ENCODE measurements at places on chromosomes 5 and 9.

- no peak for DNase-seq
Measured at GRCh38 chr9:68838245-68838644, 133.2 kb downstream of the PIP5K1B start.

DNA sequence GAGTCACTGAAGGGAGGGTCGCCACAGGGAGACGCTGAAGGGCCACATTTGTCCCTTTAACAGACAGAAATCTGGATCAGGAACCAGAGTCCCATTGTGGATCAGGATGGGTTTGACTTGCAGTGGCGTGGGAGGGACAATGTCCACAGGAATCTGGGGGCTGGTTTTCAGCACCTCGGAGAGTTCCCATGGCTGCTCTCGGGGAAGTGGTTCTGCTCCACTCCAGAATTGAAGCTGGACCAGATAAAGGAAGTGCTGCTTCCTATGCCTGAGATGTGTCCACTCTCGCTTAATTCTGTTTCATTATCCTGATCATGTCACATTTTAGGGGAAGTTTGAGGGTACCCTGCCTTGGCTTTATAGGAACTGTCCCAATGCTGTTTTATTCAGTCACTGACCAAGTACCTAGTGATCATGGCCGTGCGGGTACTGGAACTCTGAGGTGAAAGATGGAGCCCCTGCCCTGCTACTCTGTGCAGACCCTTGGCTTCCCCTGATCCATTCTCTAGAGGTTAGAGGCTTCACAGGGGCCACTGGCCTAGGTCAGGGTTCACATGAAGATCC lies 28.7 kb downstream of the ENHO start:
- no peak for DNase-seq

DNA sequence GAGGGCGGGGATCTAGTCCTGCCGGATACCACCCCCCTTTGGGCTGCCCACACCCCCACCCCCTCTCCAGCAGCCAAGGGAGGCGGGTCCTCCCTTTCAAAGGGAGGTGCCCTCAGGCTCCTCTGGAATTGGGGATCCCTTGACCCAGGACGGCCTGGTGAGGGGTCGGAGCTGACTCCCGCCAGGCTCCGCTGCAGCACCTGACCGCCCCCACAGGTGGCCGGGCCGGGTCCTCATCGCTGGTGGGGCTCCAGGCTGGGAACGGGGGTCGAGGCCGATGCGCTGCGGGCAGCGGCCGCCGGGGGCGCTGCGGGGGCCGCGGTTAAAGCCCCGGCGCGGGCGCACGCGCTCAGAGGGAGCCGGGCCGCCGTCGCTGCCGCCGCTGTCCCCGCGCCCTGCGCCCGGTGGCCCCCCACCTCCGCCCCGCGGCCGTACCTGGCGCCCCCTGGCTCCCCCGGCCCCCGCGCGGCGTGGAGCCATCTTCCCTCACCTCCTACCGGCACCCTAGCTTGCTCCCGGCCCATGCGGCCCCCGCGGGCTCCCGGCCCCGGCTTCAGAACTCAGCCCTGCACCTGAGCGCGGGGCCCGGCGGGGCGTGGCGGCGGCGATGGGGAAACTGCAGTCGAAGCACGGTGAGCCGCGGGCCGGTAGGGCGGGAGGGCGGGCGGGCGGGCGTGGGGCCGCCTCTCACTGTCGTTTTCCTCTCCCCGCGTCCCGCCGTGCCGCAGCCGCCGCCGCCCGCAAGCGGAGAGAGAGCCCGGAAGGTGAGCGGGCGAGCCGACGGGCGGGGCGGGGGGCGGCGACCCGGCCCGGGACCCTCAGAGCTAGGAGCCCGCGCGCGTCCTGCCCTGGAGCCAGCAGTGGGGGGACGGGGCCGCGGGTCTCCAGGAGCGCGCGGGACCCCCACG lies at the start of gene NKD2:
Gene NKD2, plus strand, starts transcription at position 352 of the 908 bp plus-strand sequence. Its CDS starts 256 bp downstream, at position 608.
- no peak for DNase-seq

GRCh38 chr9:107443786-107444185 lies 45.8 kb downstream of the KLF4 start:
- DNase-seq: no peak

DNA sequence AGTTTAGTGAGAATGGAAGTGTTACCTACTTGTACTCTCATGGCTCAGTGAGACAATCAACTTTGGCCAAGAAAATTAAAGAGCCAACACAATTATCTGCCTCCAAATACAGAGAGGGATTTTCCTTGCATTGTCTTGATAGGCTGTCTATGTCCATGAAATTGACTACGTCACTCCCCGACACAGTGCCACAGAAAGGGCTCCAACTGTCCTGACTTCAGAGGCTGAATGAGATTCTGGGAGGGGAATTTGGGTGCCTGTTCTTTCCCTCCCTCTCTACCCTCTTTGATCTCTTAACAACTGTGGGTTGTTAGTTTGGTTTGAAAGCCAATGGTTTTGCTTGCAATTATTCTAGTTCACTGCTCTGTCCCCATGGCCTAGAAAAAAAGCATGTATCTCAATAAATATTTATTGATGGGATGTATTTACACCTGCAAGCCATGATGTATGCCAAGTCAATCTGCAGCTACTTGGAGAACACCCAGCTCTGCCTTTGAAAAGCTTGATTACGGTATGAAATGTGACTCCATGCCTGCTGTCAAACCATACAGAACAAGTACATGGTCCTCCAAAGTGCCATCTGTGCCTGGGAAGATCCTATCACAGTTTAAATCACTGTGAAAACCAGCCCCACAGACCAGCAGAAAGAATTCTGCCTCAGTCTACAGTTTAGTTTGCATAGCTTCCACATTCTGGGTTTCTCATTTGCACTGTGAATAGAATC lies 37.3 kb downstream of the CAPSL start:
- DNase-seq: no peak

GRCh38 chr5:152380415-152381123 lies 24.5 kb downstream of the NMUR2 start:
- DNase-seq: no peak

DNA sequence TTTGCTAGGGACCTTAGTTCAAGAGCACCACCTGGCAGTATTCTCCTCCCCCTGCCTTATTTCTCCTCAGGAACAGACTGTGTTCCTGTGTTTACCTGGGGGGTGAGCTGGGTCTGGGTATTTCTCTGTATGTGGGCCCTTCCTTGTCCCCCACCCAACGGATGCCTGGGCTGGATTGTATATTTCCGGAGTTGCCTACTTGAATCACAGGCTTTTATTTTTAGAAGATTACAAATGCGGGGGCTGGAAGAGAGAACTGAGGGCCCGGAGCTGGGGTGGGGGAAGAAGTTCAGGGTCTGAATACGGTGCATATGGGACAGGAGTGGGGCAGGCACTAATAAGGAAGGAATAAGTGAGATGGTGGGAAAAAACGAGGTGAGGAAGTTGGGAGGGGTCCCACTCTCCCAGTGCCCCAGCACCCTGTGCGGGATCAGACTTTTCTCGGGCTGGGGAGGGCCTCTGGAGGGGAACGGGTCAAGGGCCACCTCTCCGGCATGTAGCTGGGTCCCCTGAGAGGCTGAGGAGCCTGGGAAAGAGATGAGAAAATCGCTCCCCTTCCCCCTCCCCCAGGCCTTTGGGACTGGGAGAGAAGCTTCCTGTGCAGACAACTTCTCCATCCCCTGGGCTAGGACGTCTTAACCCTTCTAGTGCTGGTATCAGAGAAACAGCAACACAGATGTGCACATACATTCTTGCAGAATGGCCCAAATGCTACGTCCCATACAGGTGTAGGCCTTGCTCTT lies 42.1 kb downstream of the PCDH1 start:
- DNase-seq: no peak

GRCh38 chr5:159416438-159416837 lies 86.2 kb upstream of the IL12B start:
- no peak for DNase-seq

GRCh38 chr5:172175263-172175719 lies 12.7 kb downstream of the STK10 start:
- peak; percentile 25 for DNase-seq

DNA sequence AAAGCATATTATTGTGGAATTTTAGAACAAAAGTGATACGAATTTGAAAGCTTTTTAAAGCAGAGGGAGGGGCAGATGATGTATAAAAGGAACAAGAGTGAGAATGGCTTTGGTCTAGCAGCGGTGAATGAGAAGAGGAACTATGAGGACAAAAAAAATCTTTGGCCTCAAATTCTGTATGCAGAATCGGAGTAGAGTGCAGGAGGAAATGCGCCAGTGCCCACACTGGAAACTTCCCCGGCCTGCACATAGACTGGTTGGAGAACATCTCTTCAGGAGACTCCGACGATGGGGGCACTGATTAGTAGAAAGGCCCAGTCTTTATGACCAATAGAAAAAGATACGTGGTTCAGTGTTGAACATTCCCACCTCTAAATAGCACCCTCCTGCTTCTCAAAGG lies 51.3 kb downstream of the SLC46A2 start:
- DNase-seq: no peak

GRCh38 chr5:1382248-1382700 lies 37.4 kb upstream of the CLPTM1L start:
- DNase-seq: no peak

- DNase-seq: peak; percentile 82
Measured at GRCh38 chr5:142342128-142342981, 17.5 kb upstream of the SPRY4 start.

- peak; percentile 32 for DNase-seq
Measured at GRCh38 chr5:81425569-81425968, 31.6 kb upstream of the ACOT12 start.

- DNase-seq: no peak
Measured at GRCh38 chr5:135066781-135067180, 32.8 kb upstream of the PITX1 start.

DNA sequence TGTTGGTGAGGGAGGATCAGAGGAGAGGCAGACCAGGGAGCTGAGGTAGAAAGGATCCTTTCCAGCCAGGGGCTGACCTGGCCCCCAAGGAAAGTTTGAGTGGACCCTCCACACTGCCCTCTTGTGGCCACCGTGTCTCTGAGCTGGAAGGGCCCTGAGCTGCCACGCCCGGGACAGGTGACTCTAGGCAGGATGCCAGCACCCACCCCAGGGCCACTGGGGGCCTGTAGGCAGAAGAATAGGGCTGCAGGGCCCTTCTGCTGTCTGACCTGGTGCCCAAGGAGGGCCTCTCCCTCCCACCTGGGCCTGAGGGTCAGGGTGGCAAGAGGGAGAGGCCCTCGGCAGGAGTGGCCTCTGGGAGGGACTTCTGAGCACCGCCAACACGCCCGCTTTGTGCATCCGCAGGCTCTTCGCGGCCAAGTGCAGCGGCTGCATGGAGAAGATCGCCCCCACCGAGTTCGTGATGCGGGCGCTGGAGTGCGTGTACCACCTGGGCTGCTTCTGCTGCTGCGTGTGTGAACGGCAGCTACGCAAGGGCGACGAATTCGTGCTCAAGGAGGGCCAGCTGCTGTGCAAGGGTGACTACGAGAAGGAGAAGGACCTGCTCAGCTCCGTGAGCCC lies 76.8 kb downstream of the LMX1B start:
- no peak for DNase-seq

GRCh38 chr5:140295414-140295813 lies 7.5 kb downstream of the PFDN1 start:
- peak; percentile 67 for DNase-seq

DNA sequence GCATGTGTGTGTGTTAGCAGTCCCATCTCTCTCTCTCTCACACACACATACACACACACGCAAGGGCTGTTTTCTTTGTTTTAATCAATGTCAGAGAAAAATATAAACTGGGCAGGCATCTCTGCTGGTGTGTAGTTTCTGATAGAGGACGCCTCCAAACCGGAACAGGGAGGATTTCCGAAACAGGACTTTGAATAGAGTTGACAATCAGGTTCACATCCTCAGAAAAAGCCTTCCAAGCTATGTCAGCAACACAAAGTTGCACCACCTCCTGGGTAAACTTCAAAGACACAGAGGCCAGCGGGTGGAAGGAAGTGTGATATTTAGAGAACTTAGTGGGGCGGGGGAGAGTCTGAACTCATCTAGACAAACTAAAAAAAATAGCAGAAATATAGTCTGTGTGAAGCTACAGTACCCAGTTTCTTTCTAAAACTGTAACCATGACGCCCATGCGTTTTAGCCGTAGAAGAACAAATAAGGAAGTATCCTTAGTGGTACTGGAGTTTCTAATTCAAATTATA lies 1.2 kb downstream of the ST8SIA4 start:
- DNase-seq: no peak

DNA sequence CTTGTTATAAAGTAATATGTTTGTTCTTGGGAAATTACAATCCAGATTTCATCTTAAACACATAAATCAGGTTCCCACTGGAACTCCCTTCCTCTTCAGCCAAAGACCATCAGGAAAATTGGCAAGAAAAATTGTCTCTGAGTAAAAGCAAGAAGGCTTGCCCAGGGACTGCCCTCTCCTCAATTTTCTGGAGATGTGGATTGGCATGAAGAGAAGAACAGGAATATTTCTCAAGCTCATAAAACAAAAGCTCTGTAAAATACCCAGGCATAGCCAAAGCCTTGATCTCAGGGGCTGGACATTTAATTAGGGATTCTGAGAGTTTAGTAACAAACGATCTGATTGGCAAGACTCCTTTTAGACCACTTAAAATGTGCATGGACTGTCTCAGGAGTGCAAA lies 223.4 kb downstream of the ZNF608 start:
- no peak for DNase-seq

- DNase-seq: no peak
Measured at GRCh38 chr5:1820381-1820780, 19.2 kb downstream of the NDUFS6 start.

DNA sequence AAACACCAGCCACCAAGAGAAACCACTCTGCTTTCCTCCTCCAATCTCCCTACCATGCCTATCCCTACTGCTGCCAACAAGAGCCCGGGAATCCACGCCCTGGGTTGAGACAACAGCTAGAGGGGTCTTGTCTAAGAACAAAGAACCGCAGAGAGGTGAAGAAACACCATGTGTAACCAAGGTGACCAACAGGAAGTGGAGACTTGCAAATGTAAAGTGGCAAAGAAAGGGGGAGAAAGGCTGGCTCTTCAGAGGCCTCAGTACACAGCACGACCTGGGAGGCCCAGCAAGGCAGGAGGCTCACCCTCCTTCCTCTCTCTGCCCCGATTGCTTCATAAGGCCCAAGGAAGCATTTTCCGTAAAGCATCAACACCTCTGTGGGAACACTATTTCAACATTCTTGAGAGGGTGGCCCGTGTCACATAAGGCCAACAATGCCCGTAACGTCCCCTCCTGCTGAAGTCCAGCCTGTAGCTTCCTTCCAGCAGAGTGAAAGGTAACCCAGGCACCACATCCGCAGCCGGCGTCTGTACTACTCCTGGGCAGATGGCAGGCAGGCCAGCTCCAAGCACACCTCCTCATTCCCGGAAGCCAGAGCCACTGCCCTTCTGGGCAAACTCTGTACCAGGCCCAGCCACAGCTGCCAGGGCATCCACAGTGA lies 18.3 kb downstream of the CCNJL start:
- peak; percentile 9 for DNase-seq

DNA sequence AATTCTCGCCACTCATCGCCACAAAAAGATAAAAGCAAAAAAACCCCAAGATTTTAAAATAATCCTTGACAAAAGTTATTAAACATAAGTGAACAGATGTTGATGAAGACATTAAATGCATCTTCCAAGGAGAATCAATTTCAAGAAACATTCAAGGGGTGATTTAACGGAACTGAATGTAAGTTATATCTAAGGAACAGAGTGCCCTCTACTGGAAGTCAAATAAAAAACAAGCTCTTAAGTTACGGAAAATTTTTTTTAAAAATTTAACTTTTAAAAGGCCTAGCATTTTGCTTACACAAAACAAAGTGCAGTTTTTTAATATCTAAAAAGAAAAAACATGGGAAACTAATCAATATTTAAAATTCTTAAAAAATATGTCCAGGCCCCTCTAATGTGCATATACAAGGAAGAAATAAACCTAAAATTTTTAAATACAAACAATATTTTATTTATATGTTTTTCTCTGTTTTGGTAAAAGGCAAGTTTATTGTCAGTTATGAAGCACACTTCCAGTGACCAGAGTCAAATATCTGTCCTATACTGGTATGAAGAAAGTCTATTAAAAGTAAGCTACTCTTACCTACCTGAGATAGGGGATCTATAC lies 28.0 kb downstream of the TEX10 start:
- peak; percentile 9 for DNase-seq

GRCh38 chr5:1511048-1511447 lies 12.7 kb downstream of the LPCAT1 start:
- DNase-seq: no peak

All from HepG2 (cell line).